Stromal cell of bone marrow (primary cell): ENCODE measurements at places on chromosomes 2 and 18.

DNA sequence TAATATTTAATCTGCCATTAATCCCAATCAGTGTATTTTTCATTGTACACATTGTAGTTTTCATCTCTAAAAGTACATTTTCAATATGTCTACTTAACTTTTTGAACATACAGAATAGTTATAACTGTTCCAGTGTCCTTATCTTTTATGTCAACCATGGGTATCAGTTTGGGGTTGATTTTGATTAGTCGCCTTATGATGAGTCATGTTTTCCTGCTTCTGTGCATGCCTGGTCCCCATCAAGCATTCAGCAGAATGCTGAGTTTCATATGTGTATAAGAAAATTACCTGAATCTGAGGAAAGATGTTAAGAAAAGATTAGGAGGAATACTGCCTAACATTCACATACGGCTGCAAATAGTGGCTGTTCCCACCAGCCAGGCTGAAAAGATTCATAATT, 17.7 kb downstream of the SPDYA start:
- DNase-seq: no peak

GRCh38 chr2:69501301-69501700, 64.1 kb upstream of the NFU1 start:
- no peak for DNase-seq

DNA sequence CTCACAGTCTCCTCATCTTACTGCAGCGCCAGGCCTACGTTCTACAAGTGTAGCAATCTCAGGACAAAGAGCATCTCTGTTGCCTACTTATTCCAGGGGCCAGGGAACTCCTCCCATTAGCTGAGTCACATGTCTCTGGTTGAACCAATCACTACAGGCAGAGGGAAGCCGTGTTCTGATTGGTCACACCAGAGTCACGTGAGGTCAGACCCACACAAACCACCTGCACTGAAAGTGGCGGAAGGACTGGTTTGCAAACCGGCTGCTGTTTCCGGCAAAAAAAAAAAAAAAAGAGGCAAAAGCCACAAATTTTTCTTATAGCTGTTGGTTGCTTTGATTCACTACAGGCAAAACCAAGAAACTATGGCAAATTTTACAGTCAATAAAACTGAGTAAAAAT, 21.9 kb upstream of the USP14 start:
- no peak for DNase-seq

DNA sequence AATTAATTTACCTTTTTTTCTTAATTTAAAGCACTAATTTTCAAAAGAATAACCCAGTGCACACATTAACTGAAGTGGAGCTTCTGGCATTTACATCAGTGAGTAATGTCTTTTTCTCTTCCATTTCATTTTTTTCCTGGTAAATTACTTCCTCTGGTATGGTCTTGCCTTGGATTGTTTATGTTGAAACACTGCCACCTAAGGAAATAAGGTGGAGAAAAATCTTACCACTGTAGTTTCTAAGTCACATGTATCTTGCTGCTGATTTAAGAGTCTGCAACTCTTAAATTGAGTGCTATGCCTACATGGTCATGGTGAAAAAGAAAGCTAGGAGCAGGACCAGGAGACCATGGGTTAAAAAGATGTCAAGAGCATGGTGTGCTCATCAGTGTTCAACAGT, 51.0 kb downstream of the TTC27 start:
- DNase-seq: peak; percentile 52

- DNase-seq: no peak
Measured at GRCh38 chr2:4140281-4140970, 437.1 kb downstream of the DCDC2C start.

DNA sequence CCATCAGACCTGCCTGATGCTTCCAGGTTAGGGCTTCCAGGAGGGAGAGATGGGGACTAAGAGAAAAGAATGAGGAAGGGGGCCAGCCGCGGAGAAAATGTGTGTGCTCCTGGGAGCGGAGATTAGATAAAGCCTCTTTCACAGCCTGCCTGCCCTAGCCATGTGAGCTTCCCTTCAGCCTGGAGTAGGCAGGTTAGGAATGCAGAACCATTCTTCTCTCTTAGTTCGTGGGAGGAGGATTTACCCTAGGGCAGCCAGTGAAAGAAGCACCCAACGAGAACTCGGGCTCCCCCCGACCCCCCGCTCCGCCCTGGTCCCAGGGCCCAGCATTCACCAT, 36.1 kb downstream of the POMC start:
- no peak for DNase-seq

DNA sequence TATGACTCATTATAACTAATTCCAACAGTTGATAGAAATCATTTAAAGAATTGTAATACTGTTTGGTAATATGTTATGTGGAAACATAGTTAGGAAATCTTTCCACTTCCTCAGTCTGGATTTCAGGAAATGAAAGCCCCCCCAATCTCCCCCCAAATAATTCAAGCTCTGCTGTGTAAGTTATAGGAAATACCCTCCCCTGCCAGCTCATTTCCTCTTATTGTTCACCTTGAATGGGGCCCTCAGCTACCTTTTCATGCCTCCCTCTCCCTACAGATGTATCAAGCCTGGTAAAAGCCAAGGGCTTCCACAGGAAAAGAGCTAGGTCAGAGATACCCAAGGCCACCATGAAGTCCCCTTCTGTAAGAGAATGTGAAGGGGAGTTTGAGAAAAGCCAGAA, 155.5 kb downstream of the CNTNAP5 start:
- DNase-seq: no peak

DNA sequence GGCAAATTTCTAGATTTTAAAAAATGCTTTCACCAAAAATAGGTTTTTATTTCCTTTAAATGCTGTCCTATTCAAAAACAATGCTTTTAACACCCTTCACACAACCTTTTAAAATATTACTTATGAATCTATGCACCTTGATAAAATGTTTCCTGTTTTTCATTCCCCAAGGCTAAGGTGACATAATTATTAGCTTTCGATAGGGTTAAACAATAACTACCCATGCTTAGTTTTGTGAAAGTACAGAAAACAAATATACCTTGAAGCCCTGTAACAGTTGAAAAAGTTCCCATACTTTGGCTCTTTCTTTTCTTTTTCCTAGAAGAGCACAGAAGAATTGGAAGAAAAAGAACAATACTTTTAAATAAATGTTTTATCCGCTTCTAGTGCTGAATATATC, 54.9 kb upstream of the ITPRID2 start:
- DNase-seq: no peak

GRCh38 chr2:203660465-203660864, 46.0 kb upstream of the CD28 start:
- no peak for DNase-seq

DNA sequence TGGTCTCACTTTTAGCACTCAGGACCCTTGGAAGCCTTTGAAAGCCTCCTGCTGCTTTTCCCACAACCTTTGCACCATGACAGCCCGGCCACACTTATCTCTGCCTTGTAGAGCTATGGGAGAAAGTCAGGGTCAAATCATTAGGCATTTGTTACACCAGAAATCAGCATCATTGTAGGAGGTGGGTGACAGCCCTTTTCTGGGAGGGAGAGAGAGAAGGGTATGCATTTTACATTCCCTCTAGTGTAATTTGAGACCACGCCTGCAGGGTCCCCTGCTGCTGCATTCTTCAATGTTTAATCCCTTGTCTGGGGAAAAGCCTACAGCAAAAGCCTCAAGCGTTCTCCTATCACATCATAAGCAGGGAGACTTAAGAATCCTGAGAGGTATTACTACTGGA, 766.8 kb upstream of the FAM98A start:
- DNase-seq: no peak

- no peak for DNase-seq
Measured at GRCh38 chr2:135473567-135473966, 57.5 kb downstream of the ZRANB3 start.

DNA sequence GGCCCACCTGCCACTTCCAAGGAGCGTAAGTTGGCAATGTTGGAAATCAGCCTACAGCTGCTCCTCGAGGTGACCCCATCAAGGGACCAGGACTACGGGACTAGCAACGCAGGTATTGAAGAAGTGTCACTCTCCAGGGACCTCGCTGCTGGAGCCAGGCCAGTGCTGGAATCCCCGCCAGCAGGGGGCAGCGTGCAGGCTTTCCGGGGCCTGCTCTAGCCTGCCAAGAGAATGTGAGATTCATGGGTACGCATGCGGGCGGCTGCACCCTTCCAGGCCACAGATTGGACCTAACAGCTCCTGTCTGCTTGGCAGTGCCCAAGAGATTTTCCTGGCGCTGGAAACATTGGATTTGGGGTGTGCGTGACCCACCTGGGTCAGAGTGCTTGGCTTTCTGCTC, 182.8 kb upstream of the RAB12 start:
- DNase-seq: no peak

- DNase-seq: no peak
Measured at GRCh38 chr2:127829845-127830246, 18.9 kb upstream of the WDR33 start.

DNA sequence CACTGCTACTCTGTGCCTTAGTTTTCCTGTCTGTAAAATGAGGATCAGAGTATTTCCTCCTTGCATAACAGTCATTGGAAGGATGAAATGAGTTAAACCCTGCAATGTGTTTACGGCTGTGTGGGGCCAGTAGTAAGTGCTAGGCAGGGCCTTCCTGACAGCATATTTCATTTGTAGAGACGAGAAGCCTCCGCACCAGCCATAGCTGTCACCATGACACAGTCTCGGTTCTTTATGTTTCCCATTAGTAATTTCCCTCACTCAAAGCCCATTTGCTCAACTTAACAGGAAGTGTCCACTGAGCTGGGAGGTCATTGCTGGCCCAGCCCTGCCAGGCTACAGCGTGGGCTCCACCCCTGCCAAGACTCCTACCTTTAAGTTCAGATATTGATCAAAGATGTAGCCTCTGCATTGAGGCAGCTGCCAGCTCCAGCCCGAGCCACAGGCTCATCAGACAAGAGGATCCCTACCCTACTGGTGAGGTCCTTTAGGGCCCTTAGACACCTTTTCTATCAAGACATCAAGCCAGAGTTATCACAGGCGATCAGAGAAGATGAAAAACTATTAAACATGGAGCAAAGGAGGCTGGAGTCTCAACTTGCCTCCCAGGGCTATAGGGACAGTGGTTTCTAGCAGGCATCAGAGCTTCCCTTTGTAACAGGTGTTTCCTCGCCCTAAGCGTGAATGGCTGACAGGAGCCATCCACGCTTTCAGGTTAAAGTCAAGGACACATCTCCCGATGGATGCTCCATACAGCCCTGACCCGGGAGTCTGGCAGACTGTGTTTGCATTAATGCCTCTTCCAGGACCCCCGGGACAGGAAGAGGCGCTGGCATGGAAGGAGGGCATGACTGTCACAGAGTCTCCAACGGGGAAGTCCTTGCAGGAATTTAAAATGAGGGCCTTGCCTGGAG, 251.7 kb downstream of the NDUFA10 start:
- DNase-seq: no peak

- DNase-seq: no peak
Measured at GRCh38 chr18:36176711-36177110, 10.6 kb upstream of the MOCOS start.

DNA sequence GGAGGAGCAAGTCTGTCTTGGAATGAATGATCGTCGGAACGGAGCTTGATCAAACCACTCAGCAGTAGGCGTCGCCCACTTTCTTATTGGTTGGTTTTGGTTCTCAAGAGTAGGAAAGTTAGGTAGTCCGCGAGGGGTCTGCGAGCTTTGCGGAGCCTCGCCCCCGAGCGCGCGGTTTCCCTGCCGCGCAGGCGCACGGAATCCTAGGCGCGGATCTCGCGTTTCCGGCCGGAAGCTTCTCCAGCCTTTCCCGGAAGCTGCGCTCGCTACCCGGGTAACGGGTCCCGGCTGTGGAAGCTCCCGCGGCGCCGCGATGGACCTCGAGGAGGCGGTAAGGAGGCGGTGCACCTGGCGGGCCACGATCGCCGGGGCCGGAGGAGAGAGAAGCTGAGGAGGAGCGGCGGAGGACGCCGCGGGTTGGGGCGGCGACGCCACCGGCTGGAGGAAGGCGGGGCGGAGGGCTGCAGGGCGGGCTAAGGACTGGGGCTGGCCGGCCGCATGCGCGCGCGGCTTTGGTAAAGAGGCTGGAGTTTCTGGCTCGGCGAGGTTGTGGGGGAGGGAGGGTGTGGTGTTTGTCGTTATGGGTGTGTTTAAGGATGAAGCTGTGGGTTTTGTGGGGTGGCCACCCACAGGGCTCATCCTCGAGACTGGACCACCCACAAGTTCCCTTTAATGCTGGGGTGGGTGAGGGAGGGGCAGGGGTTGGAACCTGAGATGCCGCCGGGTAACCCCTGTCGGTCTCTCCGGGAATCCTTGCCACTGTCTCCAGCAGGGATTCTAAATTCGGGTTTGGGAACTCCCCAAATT, at the start of gene TAF1B:
TAF1B (plus strand) TSS at position 246 of the 807 bp plus-strand sequence; CDS start at position 314, 68 bp downstream.
- DNase-seq: peak; percentile 75

DNA sequence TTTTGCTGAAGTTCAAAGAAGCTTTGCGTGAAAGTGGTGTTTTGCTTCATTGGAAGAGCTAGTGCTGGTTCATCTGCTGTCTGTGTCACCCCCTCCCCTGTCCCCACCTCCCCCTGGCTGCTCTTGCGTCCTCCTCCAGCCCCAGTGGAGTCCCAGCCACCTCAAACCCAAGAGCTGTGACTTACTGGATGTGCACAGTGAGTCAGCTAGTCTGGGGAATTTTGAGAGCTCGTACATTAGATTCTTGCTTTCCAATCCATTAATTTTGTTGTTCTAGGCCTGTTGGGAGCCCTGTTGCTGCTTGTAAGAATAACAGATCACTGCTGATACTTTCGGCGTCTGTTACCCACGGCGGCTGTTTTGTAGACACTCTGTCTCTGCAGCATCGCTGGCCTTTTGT, 412.1 kb downstream of the TSN start:
- no peak for DNase-seq

GRCh38 chr2:180662521-180662920, 317.9 kb upstream of the UBE2E3 start:
- no peak for DNase-seq

DNA sequence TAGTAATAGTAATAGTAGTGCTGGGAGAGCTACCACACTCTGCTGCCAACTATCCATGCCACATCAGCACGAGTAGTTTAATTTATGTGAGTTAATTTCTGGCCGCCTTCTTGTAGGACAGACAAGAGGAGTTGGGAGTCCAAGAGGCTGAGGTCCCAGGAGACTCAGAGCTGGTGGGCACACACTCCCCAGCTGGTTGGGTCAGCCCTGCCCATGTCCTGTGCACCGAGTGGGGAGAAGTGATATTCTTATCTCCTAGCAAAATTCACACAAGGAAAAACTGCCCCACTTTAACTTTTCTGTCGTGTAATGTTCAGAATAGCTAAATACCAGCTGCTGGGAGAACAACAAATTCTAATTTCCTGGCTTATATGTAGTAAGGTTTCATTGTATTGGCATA, 15.2 kb upstream of the MAP4K4 start:
- no peak for DNase-seq

GRCh38 chr2:79715338-79715737, 202.5 kb downstream of the CTNNA2 start:
- no peak for DNase-seq
